ENCODE measurements at places on chromosomes 12 and 14.

DNA sequence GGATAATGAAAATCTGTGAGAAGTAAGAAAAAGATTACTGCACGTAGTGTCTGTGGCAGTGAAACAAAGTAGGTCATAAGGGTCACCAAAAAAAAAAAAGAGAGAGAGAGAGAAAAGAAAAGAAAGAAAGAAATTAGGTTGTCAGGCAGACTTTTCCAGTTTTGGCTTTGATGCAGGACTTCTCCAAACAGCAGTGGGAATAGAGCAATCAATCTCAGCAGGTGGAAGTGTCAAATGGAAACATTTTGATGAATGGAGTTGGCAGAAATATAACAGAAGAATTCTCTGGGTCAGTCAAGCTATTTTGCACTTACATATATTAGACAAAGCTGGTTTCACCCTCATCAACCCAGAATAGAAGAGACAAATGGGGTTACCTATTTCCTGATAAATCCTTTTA lies 745.8 kb downstream of the SLC6A15 start:
- no peak for DNase-seq

DNA sequence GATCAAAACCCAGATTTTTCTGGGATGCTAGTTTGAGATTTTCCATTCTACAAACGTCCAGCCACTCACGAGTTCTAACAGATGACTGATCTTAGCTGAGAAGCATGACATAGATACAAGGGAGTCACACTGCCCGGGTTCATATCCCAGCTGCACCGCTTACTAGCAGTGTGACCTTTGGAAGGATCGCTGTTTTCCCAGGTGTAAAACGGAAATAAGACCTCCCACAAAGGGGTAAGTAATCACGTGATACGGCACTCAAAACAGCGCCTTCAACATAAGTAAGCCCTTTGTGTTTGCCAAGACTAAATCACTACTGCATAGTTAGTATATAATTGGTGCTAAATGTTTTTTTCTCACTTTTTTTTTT lies 624 bp upstream of the PWP1 start:
- DNase-seq: peak; percentile 11

- peak; percentile 15 for DNase-seq
Measured at GRCh38 chr12:13339538-13339937, 143.0 kb downstream of the EMP1 start.

DNA sequence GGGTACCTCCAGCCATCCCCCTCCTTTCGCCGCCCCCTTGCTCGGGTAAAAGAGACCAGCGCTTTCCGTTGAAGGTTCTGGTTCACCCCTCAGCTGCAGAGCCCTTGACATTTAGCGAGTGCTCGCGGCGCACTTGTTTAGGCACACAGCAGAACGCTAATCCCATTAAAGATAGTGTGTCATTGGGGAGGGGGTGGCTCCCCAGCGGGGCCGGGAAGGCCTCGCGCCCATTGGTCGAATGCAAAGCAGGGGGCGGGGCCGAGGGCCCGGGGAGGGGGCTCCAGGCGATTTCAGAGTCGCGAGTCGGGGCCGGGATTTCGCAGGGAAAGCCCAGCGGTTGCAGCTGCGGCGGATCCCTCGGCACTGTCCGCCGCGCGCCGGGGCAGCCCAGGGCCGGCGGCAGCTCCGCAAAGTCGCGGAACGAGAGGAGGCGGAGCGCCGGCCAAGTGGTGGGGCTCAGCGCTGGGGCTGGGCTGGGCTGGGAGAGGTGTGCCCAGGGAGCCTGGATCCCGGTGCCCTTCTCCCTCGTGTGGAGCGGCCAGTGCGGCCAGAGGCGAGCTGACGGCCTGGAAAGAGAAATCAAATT lies 122.9 kb downstream of the TSPAN9 start:
- DNase-seq: peak; percentile 26

DNA sequence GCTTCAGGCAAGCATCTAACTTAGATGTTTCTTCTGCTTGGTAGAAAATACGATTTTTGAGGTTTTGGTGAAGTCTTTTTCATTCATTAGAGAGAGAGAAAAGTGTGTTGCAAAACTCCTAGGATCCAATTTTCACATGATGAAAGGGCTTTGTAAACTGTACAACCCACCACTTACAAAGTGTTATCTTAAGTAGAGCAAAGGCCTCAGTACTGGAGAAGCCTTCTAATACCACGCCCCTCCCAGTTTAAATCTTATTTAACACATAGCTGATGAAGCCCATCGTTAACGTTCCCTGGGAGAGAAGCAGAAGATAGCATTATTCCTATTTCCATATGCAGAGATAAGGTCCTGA lies 869 bp downstream of the APOLD1 start:
- peak; percentile 17 for DNase-seq

- DNase-seq: peak; percentile 42
Measured at GRCh38 chr12:26133521-26133920, 8.7 kb upstream of the BHLHE41 start.

GRCh38 chr14:76086636-76087035 lies 65.1 kb upstream of the GPATCH2L start:
- DNase-seq: no peak

- peak; percentile 87 for DNase-seq
Measured at GRCh38 chr14:75711796-75712211, 50.8 kb downstream of the TTLL5 start.

GRCh38 chr12:104230304-104231095 lies 14.9 kb downstream of the TXNRD1 start:
- DNase-seq: no peak

DNA sequence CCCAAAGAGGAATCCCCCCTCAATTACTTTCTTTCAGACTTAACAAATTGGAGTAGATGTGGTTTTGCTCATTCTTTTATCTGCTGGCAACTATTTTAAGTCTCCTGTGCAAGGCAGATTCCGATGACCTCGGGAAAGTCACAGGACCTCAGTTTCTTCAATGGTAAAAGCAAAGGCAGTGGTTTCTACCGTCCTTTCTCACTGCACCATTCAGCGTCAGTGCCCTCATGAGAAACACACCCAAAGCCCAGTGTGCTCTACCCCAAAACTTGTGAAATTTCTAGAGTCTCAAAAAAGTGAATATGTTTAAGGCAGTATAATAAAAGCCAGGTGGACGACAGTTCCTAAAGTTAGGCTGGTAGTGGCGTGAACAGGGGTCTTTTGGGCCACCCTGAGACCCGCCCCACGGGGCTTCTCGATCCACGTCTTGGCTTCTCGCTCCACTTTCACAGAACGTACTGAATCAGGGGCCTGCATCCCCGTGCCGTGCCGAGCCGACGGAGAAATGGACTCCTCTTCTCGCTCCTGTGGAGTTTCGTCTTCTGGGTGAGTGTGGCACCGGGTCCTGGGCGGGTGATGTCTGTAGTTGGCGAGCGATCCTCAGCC lies 1.3 kb upstream of the ARHGAP5 start:
- peak; percentile 18 for DNase-seq

GRCh38 chr14:51650716-51651387 lies 858 bp upstream of the FRMD6 start:
- DNase-seq: no peak

- no peak for DNase-seq
Measured at GRCh38 chr12:76194724-76195123, 110.2 kb upstream of the NAP1L1 start.

GRCh38 chr12:1750300-1750699 lies 59.4 kb downstream of the ADIPOR2 start:
- no peak for DNase-seq

- peak; percentile 54 for DNase-seq
Measured at GRCh38 chr14:87896393-87897380, 96.3 kb downstream of the GALC start.

DNA sequence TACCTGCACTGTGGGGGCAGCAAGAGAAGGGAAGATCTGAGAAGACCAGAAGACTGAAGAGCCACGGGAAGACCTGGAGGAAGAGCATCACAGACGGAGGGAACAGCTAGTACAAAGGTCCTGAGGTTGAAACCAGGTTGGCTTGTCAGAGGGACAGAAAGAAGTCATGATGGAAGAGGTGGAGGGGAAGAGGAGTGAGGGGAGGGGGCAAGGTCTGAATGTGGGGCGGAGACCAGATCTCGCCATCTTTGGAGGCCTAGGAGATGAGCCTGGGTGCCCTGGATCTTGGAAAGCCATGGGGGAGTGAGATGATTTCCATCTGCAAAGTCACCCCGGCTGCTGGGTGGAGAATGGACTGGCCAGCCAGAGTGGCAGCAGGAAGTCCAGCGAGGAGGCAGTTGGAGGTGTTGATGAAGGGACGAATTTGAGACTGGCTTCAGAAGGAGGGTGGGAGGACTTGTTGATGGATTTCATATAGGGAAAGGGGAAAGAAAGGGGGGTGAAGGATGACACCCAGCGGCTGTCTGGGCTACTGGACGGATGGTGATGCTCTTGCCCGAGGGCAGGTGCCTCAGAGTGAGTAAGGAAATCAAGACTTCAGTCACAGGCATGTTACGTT lies 14.6 kb upstream of the UBC start:
- DNase-seq: no peak

DNA sequence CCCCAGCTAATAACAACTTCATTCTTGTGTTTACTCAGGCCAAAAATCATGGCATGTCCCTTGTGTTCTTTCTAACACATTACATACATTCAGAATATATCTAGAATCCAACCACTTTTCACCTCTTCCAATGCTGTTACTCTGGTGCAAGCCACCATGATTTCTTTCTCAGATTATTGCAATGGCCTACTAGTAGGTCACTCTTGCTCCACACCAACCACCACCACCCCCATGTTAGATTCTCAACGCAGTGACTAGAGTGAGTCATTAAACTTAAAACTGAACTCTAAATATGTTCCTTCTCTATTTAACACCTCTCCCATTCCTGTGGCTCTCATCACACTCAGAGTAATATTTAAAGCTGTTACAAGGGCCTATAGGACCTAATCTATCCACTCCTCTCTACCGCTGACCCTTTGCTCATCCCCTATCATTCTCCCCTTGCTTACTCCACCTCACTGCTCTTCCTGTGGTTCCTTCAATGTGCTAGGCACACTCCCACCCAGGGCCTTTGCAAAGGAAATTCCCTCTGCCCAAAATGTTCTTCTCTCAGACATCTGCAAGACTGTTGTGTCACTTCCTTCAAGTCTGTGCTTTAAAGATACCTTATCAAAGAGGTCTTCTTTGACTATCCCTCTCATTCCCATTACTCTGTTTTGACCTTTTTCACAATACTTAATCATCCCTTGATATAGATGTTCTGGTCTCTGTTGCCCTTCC lies 6.6 kb downstream of the RTN1 start:
- DNase-seq: no peak
